MCF 10A (cell line): ENCODE measurements at places on chromosomes 6 and 20.

DNA sequence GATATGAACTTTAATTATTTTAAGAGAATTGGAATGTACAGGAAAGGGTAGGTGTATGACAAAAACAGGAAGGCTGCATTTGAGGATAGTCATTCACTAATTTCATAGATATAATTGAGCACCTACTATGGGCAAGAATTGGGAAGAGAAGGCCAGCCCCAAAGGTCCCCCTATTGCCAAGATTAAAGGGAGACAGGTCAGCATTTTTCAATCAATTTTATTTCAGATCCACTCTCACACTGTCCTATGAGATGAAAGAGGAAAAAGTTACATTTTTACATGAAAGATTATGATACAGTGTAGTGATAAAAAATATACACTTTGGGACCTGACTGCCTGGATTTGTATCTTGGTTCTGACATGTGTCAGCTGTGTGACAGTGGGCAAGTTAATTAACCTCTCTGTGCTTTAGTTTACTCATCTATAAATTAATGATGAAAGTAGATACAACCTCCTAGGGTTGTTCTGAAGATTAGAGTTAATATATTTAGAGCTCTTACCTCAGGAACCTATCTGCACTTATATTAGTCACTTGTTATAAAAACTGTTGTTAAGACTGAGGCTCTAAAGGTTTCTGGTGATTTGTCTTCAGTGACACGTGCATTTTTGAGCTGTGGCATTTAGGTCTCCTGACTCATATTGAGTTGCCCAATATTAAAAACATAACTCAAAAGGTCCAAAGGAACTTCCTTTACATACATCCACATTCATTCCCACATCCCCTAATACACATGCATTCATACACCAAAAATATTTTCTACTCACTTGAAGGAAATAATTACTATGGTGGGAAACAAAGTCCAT, 45.7 kb downstream of the SCGN start:
- peak; percentile 44 for DNase-seq

DNA sequence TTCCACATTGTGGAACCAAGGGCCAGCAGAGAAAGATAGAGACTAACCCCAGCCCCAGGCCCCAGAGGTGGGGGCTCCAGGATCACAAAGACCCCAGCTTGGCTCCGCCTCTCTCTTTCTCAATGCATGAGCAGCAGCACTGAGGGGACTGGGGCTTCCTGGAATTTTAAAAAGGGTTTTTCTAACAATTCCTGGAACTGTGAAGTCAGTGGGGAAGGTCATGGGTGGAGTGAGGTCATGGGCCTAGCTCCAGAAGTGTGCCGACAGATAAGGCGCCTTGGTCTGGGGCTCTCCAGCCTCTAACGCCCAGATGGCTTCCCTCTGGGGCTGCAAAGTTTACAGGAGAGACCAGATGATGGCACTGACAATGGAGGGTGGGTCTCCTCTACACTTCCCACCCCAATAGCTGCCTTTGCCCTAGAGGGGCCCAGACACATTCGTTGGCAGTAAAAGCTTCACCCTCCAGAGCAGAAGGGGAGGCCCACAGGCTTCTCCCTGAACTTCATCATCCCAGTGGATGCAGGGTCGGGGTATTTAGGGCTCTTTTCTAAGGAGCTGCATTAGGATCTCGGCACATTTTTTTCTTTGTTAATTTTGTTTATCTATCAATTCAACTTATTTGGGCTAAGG, 46.9 kb upstream of the CD93 start:
- DNase-seq: no peak

- DNase-seq: no peak
Observed at GRCh38 chr6:121726596-121726995, 291.1 kb downstream of the GJA1 start.

DNA sequence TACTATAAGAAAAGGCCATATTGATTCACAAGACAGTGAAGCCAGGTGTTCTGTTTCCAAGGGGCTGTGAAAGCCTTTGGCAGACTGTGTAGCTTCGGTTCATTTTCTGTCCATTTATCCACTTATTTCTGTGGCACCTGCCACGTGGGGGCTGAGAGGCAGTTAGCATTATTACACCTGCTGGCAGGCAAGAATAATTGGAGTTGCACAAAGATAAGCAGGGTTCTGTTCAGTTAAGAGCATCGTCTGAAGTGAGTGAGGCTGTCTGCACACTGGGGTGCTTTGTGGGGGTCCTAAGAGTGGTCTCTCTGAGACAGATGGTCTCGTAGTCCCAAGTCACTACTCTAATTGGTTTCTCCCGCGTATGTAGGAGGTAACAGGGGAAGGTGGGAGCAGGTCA, 60.6 kb upstream of the CCN6 start:
- DNase-seq: no peak

DNA sequence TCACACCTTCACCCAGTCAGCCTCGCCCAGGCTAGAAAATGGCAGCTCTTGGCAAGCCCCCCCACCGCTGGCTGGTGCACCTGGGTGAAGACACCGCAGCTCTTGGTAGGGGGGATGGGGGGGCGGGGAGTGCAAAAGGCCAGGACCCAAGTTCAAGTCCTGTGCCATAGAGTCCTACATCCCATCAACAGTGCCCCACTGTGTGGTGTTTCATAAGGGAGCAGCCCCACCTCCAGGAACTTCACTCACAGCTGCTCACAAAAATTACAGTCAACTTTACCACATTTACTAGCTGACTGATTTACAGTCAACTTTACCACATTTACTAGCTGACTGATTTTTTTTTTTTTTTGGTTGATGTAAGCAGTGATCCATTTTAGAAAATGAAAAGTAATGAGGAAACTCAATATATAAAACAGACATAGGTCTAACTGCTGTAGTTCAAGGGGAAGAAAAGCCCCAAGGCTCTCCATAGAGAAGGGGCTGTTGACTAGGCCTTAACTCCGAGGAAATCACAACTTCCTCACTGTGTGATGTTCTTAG, 208.9 kb upstream of the SNX9 start:
- DNase-seq: no peak

DNA sequence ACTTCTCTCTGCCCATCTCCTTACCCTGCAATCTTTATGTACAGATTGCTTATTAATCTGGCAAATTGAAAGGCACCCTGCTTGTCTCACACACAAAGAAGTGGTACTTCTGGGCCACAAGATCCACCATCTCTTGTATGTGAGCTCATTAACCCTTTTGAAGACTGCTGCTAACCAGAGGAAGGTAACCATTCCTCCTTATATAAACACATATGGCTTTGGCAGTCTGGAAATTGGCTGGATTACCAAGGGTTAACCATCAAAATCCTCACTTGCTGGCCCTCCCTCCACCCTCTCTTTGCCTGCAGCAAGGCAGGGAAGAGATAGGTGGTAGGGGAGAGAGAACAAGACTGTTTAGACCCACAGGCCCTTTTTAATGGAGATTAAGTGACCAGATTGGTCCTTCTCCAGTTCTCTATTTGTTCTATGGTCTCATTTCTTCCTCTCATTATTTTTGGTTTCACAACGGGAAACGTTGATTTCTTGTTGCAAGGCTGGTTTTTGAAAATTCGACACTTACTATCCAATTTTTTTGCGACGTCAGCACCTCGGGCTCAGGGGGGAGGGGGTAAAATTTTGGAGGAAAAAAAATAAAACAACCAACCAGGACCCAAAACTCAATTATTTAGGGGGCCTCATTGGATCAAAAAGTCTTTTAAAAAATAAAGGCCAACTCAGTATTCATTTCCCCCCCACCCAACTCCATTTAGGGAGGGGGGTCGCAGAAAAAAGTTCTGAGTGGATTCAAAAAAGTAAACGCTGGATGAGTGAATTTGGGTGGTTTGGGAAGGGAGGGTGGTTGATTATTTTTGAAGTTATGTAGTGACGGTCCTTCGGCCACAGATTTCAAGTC, 859 bp downstream of the PPP1R10 start:
- peak; percentile 44 for DNase-seq

- DNase-seq: peak; percentile 99
Observed at GRCh38 chr20:53828088-53828681, 234.5 kb upstream of the ZNF217 start.

- no peak for DNase-seq
Observed at GRCh38 chr6:56076033-56076432, 171.3 kb downstream of the COL21A1 start.

DNA sequence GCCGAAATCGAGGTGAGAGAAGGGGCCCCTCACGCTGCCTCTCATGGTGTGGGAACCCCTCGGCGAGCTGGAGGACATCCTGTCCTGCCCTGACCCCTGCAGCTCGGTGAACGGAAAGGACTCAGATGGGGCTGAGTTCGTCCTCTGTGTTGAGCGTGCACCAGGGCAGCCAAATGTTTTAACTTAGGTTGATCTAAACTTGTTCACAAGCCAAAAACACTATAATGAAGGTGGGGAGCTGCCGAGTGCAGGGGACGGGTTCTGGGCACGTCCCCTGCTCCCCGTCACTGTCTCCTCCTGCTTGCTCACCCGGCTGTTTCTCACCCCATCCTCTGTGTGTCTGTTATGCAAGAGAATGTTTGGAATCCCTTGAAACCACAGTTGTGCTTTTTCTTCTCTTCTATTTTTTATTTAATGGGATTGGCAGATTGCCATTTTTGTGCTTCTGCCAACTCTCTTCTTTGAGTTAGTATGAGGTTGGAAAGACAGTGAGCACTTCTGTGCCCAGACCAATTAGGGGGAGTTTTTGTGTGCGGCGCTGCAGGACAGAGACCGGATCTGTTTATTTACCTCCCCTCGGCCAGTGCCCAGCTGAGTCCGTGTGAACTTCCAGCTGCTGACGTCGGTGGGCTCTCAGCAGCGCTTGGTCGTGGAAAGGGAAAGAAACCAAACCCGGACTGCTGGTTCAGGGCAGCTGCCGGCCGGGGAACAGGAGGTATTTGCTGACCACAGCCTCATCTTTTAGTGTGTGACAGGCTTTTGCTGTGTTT, 158.1 kb downstream of the DTNBP1 start:
- peak; percentile 96 for DNase-seq

DNA sequence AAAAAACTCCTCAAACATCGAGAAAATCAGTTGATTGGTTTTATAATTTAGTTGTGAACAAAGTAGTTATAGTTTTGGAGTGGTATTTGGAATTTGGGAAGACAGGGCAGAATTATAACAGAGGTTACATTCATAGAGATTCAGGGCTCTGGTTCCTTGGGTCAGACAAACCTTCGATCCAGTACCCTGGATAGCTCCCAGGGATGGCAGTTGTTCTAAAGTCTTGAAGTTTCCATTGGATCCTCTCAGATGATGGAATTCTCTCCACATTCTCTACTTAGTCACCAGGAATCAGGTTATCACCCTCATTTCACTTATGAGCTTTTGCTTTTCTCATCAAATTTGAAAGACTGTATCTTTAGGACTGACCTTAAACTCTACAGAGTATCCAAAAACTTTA, 285.1 kb downstream of the CENPW start:
- peak; percentile 58 for DNase-seq

DNA sequence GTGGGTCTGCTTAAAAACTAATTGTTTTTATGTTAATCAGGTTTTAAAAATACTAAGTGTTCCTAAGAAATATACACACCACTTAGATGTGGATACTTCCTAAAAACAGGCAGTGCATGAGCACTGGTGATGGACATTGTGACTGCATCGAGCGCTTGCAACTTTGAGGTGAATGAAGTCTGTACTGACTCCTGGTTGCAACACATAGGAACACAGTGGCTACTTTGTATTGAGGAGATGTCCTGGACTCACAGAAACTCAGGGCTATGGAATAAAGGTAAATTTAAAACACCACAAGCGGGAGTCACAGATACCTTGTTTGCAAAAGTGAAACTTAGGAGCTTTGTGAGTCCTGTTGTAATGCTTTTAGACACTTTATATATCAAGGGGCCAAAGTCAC, 55.6 kb upstream of the POLR1H start:
- no peak for DNase-seq

- DNase-seq: no peak
Observed at GRCh38 chr6:39348740-39349139, 26.2 kb upstream of the KCNK16 start.

DNA sequence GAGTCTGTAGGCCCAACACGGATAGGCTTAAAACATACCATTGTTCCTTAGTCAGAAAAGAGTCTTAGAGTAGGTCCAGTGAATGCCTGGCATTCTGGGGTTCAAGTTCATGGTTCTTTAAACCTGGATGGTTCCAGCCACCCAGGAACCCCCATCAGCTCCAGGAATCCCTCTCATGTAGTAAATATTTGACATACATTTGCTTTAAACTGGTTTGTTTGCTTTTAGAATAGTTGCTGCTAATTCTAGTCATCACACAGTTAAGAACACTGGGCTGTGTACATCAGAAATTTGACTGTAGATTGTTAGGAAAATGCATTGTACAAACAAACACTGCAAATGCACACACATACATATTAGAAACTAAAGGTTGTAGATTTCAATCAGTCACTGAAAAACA, 30.6 kb upstream of the PBOV1 start:
- DNase-seq: no peak

DNA sequence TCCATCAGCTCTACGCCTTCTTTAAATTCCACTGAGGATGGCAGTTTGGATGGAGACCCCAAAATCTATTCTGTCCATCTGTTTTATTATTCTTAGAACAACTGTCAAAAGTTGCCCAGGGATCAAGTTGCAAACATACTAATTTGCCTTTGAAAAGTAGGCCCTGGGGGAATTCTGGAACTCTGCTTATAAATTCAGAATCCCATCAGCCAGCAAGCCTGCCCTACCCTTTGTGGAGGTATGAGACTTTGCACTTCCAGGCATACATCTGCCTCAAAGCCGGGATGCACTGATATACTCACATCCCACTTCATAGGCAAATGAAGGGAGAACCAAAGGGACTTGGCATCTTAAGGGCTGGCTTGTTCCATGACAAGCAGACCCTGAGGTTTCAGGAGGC, 93.6 kb downstream of the INSM1 start:
- no peak for DNase-seq

DNA sequence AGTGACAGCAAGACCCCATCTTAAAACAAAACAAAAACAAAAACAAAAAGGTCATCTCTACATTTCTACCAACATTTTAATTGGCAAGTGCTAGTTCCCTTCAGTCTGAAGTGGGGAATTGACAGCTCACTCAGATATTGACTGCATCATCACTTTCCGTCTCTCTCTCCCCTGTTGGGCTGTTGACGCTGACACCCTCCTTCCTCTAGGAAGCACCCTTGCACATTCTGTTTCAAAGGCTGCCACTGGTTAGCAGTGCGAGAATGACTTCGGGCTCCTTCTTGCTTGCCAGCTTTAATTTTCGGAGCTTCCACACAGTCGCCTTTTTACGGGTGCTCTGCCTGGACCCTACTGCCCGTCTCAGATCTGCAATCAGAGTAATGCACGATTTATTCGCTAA, 96.6 kb upstream of the INSM1 start:
- no peak for DNase-seq

DNA sequence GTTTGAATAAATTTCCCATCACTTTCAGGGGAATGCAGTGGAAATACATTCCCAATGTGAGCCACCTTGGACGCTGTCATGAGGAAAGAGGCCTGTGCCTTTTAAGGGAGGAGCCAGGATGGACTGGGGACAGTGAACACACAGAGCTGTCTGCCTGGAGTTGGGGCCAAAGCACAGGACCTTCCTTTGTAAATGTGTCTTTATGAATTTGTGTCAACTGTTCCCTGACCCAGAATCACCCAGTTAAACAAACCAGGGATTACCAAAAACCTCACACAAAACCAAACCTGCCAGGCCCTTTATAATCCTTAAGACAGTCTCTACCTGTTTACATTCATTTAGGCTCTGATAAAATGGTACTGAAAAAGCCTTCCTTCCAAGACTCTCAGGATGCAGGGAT, 513.7 kb downstream of the MAFB start:
- no peak for DNase-seq
